ENCODE measurements at places on chromosomes 13 and 19.

GRCh38 chr13:106400289-106400688 is 135.2 kb downstream of the EFNB2 start:
- no peak overlapping the region for H3K27ac ChIP-seq
- no peaks in the 10 kb centered on the region for H3K36me3 ChIP-seq
- H3K4me1 ChIP-seq: no peaks in the 10 kb centered on the region
- H3K4me3 ChIP-seq: no peak overlapping the region

DNA sequence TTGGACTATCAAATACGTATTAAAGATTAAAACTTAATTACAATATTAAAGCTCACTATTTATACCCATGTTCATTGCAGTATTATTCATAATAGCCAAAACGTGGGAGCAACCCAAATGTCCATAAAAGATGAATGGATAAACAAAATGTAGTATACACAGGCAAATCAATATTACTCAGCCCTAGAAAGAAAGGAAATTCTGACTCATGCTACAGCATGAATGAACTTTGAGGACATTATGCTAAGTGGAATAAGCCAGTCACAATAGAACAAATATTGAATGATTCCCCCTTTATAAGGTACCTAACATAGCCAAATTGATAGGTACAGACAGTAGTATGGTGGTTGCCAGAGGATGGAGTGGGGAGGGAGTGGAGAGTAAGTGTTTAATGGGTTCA is 457.3 kb downstream of the FGF14 start:
- H3K27ac ChIP-seq: no peak overlapping the region
- no peaks in the 10 kb centered on the region for H3K27me3 ChIP-seq
- H3K36me3 ChIP-seq: no peaks in the 10 kb centered on the region
- H3K4me3 ChIP-seq: no peak overlapping the region
- H3K4me1 ChIP-seq: no peaks in the 10 kb centered on the region
- no peak for DNase-seq

DNA sequence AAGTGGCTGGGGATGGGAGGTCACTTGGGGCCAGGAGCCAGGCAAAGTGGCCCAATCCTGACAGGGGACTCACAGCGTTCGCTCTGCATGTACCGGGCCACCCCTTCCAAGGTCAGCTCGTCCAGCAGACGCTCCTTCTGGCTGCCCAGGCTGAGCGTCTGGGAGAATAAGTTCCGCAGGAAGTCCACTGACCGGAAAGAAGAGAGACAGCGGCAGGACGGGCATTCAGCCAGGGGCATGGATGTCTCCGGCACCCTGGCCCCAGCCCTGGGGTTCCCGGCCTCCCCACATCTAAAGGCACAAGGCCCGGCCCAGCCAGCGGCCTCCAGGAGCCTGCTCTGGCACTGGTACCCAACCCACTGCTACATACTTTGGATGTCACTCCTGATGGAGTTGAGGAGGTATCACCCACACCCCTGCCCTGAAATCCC is 6.1 kb downstream of the SIRT2 start:
- DNase-seq: no peak
- peaks cover 26% of the 10 kb centered on the region for H3K4me1 ChIP-seq
- no peak overlapping the region for H3K4me3 ChIP-seq
- H3K27me3 ChIP-seq: no peaks in the 10 kb centered on the region

DNA sequence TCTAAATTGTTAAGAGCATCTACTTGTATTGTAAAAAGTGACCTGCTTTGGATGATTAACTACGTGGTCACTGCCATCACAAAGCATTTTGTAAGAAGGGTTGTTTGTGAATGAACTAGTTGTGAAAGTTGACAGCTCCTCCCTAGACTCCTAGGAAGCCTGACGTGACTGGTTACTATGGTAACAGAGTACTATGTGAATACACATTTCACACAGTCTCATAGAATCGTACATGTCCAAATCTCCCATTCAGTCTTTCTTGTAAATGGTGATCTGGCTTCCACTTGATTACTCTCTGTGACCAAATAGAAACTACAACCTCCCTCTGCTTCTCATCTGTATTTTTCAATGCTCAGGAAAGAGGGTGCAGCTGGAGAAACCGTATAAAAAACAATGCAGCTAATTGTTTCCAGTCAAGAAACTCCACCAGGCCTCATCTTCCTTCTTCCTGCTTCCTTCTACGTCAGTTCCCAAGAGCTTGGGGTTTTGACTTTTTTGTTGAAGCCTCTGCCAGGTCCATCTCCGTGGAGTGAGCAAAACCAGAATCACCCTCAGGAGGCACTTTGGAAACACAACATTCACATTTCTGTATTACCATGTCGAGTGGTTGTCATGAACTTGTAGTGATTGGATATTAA is 83.4 kb downstream of the GPC6 start:
- H3K27me3 ChIP-seq: no peaks in the 10 kb centered on the region
- H3K36me3 ChIP-seq: no peaks in the 10 kb centered on the region
- H3K4me3 ChIP-seq: no peak overlapping the region

GRCh38 chr19:3319643-3320353 is 46.6 kb upstream of the NFIC start:
- H3K27ac ChIP-seq: no peak overlapping the region
- no peak for DNase-seq
- no peaks in the 10 kb centered on the region for H3K27me3 ChIP-seq
- H3K4me1 ChIP-seq: peaks cover 18% of the 10 kb centered on the region

GRCh38 chr19:19627621-19628500 is at the start of gene LPAR2:
TSS of gene LPAR2 (minus strand) at chr19:19628220. CDS start at chr19:19627275, 945 bp downstream.
- no peaks in the 10 kb centered on the region for H3K27me3 ChIP-seq
- H3K36me3 ChIP-seq: peaks cover 8% of the 10 kb centered on the region
- H3K4me1 ChIP-seq: peaks cover 2% of the 10 kb centered on the region
- H3K4me3 ChIP-seq: no peak within 1 kb of the TSS
- no peak for DNase-seq

GRCh38 chr19:39014037-39014436 is 18.3 kb downstream of the FBXO27 start:
- H3K27ac ChIP-seq: no peak overlapping the region
- H3K36me3 ChIP-seq: no peaks in the 10 kb centered on the region
- H3K4me1 ChIP-seq: no peaks in the 10 kb centered on the region
- H3K4me3 ChIP-seq: no peak overlapping the region
